K562 (cell line): ENCODE measurements at places on chromosomes 13 and 19. TPM values are rescaled to one million over a fixed set of nuclear protein-coding genes. Genes with fewer than 3 reads are reported as not detected.

The TNFSF11 gene
- total RNA-seq = not detected in 2 replicates

The PBX4 gene
- total RNA-seq = 2.0 and 2.1 TPM in 2 replicates

The IFI30 gene
- 103 and 119 TPM in 2 replicates for total RNA-seq

The EXOC3L2 gene
- total RNA-seq = 15.5 and 19.0 TPM in 2 replicates

The RPL21 gene
- 934 and 1,064 TPM in 2 replicates for total RNA-seq

The TMPRSS9 gene
- total RNA-seq = 0.11 TPM in 1 of 2 replicates, not detected in the other

The LILRA1 gene
- not detected in 2 replicates for total RNA-seq

The CABP5 gene
- total RNA-seq = not detected in 2 replicates

The CCNA1 gene
- total RNA-seq = not detected in 2 replicates

The RASGRP4 gene
- total RNA-seq = 3.9 TPM in 2 replicates
